ENCODE measurements at places on chromosomes 6 and 20.
A peak's percentile ranks its signal among the peaks of the same experiment; 100 is the strongest.

GRCh38 chr6:33453393-33454008 is 875 bp upstream of the ZBTB9 start:
- peak; percentile 28 for DNase-seq

GRCh38 chr6:15327271-15327670 is 81.4 kb downstream of the JARID2 start:
- no peak for DNase-seq

DNA sequence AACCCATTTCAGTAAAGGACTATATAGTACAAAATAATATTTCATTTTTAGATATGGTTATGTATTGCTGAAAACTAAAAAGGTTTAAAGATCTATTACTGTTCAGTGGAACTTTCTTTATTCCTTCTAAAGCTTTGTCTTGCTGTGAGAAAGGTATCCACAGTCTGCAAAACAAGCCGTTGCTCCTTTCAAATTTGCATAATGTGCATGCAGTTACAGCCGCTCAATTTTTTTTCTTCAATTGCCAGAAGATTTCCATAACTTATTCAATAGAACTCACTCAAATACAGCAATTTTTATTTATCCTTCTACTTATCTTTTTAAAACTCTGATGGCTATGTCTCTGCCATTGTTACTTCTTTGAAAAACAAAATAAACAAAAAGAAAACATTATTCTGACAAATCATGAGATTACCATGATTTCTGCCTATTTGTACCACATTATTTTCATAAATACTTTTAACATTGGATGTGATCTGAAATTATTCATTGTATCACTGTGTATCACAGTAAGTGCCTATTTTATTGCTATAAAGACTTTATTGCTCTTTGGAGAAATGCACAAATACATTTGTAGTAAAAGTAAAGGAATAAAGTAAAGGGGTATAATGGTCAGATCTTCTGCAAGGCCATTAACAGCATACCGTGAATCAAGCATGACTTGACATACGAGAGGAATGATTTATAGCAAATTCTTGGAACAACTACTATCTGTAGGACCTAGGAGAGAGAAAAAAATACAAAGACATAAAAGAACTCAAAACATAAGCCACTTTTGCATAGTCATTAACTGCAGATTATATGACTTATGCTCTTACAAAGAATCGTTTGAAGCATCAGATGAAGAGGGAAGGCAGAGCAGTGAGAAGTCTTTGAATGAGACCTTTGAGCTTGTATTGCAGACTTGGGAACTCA is 29.6 kb upstream of the HBS1L start:
- DNase-seq, result no peak

- no peak for DNase-seq
These were observed 606.9 kb downstream of the CDH26 start for GRCh38 chr20:60565083-60565482.

DNA sequence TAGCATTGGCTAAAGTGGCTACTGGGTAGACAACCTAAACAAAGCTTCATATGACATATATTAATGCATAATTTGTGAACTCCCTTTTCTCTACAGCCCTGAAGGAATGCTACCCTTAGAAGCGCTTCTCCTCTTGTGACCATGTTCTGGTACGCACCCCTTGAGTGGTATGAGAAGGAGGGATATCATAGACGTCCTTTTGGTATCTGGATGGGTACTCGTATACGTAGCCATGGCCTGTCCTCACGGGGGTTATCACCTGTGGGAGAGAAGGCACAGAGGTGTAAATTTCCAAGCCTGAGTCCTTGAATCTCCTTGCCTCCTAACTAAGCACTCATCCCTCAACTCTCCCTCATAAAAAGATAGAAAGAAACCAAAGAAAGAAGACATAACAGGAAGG is 39.0 kb downstream of the NEDD9 start:
- no peak for DNase-seq

- DNase-seq, result no peak
These were observed 17.1 kb upstream of the BPI start for GRCh38 chr20:38286586-38287531.
